ENCODE measurements at places on chromosomes 1 and 21.

DNA sequence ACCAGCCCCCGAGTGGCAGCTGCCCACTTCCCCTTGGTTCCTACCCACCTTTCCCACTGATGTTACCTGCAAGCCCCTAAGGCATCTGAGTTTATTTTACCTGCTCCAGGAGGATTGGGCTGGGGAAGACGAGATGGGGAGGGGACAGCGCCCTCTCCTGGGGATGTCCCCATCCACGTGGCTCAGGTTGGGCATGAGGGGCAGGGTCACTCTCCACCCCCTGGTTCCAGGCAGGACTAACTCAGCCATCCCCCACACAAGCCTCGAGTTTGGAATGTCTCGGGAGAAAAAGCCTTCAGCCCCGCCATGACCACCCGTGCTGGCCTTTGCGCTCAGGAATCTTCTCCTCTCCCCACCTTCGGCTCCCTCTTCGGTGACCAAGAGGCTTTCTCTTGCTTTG lies 90.0 kb downstream of the ARHGEF10L start:
- DNase-seq, result no peak

DNA sequence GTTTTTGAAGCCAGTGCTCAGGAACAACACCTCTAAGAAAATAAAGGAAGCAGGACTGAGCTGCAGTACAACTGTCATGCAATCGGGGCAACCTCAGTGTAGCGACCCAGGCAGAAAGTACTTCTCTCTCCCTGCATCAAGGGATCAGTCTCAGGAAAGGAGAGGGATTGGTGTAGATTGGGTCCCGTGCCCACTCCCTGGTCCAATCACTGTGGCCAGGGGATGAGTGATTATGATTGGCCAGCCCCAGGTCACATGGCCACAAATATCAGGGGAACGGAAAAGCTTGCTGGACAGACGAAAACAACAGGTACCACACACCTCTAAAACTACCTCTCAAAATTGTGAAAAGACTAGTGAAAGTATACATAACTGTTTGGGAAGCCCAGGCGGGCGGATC lies 136.2 kb upstream of the F3 start:
- no peak for DNase-seq

DNA sequence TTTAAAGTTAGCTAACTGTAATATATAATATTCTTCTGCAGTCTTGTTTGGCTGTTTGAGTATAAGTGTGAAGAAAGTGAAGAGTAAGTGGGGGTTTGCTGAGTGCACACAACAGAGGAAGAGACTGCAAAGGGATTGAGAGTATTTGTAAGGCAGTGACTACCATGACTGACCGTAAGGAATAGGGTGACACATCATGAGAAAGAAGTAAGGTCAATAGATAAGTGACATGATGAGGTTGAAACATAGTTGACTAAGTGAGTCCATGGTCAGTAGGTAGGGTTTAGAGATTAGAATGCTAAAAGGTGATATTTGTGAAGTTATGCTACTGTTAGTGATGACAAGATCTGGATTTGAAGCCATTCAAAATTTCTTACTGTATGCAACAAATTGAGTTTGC lies 27.7 kb downstream of the WARS2 start:
- DNase-seq, result no peak

- no peak for DNase-seq
Measured at GRCh38 chr1:20153000-20153418, 13.9 kb downstream of the PLA2G2F start.

GRCh38 chr1:202076050-202076511 lies 46.6 kb upstream of the GPR37L1 start:
- no peak for DNase-seq

DNA sequence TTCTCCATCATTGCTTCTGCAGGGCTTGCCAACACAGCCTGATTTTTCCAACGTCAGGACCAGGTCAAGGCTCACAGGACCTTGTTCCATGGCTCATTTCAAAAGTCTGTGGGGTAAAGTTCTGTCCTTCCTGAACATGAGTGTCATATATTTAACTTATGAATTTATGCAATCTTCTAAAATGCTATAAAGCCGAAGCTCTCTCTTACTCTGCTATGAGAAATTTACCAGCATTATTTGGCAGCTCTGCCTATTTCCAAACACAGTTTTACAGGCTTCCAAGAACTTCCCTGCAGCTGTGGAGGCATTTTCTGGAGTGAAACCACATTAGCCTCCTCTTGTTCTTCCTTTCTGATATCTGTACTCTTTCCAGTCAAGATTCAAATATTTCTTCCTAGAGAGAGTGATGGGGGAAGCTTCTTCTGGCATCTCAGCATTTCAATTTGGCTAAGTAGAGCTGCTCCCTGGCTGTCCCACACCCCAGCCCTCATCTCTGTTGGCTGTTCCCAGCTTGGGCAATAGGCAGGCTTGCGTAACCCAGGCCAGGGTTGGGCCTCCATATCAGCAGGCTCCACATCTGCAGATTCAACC lies 15.6 kb upstream of the HMGCS2 start:
- DNase-seq, result no peak

GRCh38 chr1:94061513-94062443 lies 59.2 kb downstream of the ABCA4 start:
- peak; percentile 41 for DNase-seq

Data from activated CD4-positive, alpha-beta T cell treated with anti-CD3 and anti-CD28 coated beads, Interleukin-2, amount 10 ng/mL, durations not matched to agents 7 days and 5 days (primary cell).